Activated CD4-positive, alpha-beta T cell treated with anti-CD3 and anti-CD28 coated beads, Interleukin-10, Interleukin-2, amounts not matched to agents 100 ng/mL and 50 ng/mL, durations not matched to agents 16 hours and 8 hours (primary cell): ENCODE measurements at places on chromosomes 2 and 18.

- DNase-seq: no peak
These were observed 200.3 kb downstream of the PDE11A start for GRCh38 chr2:177872286-177872685.

DNA sequence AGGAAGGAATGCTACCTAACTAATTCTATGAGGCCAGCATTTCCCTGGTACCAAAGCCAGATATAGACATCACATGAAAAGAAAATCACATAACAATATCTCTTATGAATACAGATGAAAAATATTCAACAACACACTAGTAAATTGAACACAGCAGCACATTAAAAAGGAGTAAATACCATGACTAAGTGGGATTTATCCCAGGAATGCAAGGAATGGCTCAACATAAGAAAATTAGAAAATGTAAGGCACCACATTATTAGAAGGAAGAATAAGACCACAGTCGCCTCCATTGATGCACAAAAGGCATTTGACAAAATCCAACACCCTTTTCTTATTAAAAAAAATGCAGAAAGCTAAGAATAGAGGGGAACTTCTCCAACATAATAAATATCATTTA, 133.9 kb downstream of the TTC32 start:
- no peak for DNase-seq

- DNase-seq: no peak
These were observed 38.0 kb downstream of the RNF152 start for GRCh38 chr18:61854578-61855448.

DNA sequence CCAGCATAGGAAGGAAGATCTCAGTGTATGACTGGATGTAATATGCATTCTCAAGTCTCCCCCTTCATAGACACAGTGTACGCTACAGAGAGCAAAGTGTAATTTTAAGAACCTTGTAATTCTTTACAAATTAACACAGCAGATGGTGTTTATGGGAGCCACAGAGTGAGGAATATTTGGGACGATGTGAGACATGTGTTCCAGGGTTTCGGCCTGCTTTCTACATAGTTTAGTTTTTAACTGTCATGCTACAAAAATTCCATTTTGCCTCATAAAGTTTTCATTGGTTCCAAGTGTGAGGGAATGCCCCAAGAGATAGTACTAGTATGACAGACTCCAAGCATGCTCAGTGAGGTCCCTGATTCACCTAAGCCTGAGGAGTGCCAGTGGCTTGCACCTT, 76.2 kb upstream of the LRRTM1 start:
- DNase-seq: no peak
